ENCODE measurements at places on chromosomes 2 and 18.

DNA sequence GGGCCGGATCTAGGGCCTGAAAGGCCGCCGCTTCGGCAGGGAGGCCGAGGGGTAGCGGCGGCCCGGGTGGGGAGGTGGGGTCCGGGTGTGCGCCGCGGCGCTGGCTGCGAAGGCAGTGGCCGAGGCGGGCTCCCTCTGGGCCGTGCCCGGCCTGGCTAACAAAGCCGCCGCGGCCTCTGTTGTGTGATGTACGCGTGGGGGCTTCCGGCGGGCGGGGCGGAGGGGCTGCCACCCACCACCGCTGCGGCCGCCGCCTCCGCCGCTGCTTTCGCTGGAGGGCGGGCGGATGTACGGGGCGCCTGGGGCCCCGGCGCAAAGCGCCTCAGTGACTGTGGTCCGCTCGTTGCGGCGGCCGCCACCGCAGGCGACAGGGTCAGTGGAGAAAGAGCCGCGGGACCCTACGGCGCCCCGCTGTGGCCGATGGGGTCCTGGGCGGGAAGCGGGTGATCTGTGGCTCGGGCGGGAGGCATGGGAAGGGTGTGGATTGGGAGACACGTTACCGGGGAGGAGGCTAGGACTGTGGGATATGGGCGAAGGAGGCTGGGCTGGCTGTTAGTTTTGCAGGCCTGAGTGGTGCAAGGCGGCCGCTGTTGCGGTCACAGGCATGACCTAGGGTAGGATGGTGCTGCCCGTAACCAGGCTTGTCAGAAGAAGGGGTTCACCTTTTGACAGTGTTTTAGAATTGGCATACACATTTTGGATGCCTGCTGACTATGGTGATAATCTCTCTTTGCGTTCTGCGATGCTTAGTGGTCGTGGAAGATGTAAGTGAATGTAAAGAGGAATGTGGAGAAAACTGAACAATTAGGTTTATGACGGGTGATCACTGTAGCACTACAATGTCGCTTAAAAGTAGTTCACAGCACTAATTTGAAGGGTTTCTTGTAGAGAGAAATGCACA, 662 bp downstream of the BZW1 start:
- DNase-seq = peak; percentile 31

DNA sequence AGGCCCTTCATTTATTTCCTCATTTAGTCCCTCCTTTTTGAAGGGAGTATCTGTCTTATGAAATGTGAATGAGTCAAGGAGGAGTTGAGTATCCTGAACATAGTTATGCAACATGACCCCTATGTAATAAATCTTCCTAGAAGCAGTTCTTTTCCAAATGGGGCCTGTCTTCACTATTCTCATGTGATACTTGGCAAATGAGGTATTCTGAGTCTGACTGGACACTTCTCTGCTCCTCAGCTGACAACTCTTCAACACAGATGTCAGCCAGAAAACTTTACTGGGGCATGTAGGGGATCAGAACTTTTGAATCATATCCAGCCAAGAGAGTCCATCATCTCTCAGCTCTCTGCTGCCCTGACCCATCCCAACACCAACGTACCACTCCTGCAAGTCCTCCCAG, 291.6 kb downstream of the ZNF385B start:
- DNase-seq = no peak

- DNase-seq = no peak
Observed at GRCh38 chr2:179340678-179341077, 76.0 kb upstream of the SESTD1 start.

- DNase-seq = no peak
Observed at GRCh38 chr2:161199912-161200701, 39.9 kb downstream of the TANK start.

DNA sequence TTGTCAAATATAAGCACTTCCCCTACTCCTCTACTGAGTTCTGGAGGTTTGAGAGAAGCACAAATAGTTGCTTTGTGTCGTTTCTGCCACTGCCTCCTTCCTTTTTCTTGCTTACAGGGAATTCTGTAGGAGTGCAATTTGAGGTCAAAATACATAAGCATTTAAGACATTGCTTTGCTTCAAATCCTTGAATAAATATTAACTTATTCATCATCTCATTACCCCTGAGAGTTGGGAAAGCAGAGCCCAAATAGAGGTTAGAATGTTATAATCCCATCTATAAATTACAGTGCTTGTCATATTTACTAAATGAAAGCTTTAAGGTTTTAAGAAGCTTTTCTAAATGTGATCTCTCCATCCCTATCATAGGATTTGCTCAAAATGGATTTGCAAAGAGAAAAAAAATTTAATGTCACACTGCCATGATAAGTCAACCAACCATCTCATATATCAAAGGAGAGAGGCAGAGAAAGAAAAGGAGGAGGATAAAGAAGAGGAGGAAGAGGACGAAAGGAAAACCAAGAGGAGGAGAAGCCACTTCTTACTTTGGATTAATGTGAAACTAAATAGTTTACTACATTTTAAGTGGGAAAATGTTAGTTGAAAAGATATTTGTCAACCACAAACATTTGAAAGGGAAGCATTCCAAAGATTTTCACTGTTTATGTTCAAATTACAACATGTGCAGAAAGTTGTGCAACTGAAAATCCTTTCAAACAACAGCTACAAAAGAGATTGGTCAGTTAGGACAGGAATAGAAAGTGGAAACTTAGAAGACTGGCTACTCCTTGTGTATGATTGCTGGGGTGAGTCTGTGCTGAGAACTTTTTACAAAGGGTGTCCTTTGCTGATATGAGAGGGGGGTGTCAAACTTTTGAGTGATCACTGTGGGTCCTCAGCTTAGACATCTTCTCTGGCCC, 277.3 kb upstream of the FN1 start:
- DNase-seq = no peak

DNA sequence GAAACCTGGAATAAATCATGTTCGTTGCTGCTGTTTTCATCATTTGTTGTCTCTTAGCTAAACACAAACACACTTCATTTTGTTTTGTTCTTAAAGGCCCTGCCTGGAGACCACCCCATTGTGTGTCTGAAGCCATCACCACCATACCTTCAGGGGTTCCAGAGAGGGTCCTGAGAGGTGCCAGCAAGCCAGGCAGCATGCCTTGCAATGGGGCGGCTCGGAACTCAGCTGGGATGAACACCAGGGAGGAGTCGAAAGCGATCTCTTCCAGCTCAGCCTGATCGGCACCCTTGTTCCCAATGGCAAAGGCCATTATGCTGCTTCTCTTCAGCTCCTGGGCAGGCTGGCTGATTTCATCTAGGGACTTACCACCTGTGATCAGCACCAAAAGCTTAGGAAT, 33.2 kb downstream of the COL6A3 start:
- DNase-seq = no peak

DNA sequence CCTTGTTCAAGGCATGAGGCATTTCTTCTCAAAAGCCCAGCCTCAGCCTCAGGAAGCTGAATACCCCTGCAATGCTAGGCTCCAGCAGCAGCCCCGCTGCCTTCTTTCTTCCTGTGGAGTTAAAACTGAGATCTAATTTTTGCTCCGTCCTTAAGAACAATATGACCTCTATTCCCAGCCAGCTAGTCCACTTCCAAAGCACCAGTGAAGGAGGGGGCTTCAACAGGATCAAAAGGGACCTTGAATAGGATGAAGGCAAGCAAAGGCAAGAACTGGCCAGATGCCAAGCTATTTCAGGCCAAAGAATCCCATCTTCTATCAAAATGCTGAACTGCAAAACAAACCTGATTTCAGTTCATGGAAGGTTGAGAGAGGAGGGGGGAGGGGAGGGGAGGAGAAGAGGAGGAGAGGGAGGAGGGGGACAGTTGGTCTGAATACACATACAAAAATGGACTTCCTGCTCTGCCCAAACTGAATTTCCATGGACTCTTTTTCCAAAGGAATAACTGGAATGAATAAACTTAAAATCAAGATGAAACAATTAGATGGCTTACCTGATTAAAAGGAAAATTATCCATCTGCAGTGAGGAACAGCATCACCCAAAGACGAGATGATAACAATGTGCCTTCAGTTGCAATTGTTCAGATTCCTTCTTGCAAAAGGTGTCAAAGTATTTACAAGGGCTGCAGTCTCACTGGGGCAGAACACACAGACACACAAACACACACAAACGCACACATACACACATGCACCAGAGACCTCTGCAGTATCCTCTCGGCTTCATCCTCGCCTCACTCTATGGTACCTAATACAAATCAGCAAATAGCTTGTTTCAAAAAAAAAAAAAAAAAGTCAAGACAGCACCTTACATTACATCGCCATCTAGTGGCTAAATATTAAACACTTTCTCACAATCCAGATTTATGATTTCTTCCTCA, at the start of gene SCN1A:
Gene SCN1A, minus strand, starts transcription at position 804 of the 939 bp plus-strand sequence. CDS start 54,399 bp downstream, outside the sequence.
- no peak for DNase-seq
